Bronchial epithelial cell (primary cell): ENCODE measurements at places on chromosomes 13 and 19. TPM values are rescaled to one million over a fixed set of nuclear protein-coding genes. Genes with fewer than 3 reads are reported as not detected.

The KCNC3 gene
- 0.13 TPM in 1 of 2 replicates, not detected in the other for total RNA-seq

GRCh38 chr19:34481861-34482379 is 362 bp downstream of the WTIP start:
- DNase-seq, result no peak

DNA sequence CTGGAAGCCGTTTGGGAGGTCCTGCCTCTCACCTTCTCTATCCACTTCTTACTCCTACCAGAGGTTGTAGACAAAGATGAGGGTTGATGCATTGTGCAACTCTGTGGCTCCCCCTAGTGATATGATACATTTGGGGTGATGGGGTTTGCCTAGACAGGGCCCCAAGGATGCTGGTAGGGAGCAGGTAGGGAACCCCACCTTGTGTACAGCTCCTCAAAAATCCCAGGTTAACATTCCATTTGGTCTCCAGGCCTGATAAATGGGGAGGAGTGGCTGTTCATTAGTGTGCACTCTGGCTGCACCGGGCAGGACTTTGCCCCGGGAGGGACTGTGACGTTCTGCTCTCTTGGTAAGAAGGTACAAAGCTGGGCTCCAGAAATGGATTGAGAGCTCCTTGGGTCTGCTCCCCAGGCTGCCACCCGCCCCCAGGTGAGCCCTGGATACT is 19.2 kb downstream of the SIGLEC8 start:
- peak; percentile 2 for DNase-seq

DNA sequence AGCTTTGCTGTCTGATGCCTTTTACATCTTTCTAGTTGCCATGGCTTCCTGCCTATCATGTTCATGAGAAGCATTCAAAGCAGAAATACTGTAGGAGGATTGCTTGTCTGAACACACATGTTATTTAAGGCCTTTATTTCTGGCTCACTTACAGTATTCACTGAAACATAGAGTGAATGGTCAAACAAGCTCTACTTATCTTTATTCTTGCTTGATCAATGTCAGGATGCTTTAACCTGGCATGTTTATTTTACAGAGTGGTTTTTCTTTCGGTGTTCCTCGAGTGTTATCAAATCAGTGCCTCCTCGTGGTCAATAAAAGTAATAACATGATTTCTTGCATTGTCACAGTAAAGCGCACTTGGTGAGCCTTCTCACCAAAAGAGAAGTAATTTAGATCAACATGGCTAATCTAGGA is 73.5 kb upstream of the PCDH17 start:
- peak; percentile 25 for DNase-seq

The ZNF790 gene
- total RNA-seq, result 9.5 and 9.7 TPM in 2 replicates

DNA sequence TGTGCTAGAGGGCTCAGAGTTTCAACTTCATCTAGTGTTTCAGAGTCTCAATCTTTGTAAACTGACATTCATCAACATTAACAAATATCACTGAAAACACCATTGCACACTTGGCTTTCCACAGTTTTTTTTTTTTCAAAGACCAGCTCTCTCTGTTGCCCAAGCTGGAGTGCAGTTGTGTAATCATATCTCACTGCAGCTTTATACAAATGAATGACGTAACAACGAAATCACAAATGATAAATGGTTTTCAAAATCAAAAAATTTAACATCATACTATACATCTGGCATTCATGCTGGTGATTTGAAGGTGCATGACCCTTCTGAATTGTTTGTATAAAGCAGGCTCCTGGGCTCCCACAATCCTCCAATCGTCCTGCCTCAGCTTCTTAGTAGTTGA is 248.0 kb upstream of the TMTC4 start:
- DNase-seq, result no peak
